WTC11 (cell line): ENCODE measurements at places on chromosomes 1 and 21.

DNA sequence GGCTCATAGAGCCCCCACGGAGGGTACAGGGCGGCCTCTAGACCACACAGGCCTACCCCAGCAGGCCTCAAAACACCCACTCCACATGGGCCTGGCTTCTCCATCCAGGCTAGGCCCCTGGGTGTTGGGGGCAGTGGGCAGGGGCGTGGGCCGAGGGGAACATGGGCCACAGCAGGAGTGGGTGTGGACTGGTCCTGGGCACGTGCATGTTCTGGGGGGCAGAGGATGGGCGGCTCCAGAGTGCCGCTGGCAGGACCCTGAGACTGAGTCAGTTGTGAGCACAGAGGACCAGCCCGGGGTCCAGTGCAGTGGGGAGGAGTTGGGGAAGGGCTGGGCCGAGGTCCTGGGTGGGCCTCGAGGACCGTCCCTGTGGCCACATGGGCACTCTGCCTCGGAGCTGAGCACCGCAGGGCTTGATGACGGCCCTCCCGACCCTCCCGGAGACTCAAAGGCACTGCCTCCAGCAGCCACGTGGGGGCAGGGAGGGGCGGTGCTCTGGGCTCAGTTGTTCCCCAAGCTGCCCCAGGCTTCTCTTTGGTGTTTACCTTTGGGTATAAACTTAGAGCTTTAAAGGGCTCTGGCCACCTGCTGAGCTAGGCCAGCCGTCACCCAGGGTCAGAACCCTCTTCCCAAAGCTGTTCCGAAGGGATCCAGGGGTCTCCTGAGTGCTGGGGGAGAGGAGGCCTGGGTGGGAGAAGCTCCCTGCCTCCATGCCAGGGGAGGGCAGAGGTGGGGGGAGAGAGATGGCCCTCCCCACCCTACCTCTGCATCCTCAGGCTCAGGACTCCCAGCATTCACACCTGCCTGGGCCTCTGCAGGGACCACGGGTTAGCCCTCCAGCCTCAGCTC is 79.9 kb downstream of the MORN1 start:
- peak; percentile 81 for DNase-seq

- DNase-seq = no peak
Observed at GRCh38 chr1:38111589-38111988, 65.0 kb upstream of the POU3F1 start.

DNA sequence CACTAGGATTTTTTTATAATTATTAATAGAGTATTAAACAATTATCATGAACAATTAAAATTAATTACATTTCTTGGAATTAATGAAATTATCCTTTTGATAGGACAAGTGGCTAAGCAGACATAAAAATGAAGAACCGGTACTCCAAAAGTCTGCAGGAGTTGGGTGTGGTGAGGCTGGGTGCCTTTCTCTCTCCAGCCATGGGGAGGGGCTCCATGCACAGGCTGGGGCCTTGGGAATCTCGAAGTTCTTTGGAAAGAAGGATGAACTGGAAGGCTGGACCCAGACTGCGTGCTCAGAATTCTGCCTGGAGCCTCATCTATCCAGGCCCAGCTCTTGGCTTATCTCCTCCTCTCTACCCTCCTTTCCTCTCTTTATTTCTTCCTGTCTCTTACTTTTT is 94.1 kb downstream of the ACTL8 start:
- DNase-seq = peak; percentile 36

GRCh38 chr1:196677781-196678509 is 26.1 kb downstream of the CFH start:
- DNase-seq = no peak
